ENCODE measurements at places on chromosomes 16 and 17.

- DNase-seq, result no peak
Observed at GRCh38 chr17:39097537-39097936, 53.9 kb downstream of the PLXDC1 start.

DNA sequence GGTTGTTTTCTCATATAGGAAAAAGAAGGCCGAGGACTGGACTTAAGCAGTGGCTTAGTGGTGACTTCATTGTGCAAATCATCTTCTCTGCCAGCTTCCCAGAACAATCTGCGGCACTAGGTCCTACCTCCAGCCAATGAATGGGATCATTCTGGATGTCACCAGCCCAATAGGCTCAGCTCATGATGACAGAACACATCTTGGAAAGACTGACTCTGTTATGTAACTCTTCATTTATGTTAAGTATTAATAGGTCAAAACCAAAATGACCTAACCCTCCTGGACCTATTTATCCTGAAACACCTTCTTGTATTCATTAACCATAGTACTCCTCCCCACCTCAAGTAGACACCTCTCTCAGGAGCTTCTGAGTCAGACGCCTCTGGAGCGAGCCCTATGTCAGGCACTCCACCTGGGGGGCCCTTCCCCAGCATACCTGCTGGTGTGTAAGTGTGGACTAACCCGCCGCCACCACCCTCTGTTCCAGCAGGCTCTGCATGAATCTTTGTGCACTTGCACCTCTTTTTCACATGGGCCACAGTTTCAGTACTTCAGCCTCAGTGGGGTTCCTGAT, 7.2 kb downstream of the ARL2BP start:
- DNase-seq, result no peak

- DNase-seq, result no peak
Observed at GRCh38 chr17:72587773-72588511, 467.1 kb downstream of the SOX9 start.

DNA sequence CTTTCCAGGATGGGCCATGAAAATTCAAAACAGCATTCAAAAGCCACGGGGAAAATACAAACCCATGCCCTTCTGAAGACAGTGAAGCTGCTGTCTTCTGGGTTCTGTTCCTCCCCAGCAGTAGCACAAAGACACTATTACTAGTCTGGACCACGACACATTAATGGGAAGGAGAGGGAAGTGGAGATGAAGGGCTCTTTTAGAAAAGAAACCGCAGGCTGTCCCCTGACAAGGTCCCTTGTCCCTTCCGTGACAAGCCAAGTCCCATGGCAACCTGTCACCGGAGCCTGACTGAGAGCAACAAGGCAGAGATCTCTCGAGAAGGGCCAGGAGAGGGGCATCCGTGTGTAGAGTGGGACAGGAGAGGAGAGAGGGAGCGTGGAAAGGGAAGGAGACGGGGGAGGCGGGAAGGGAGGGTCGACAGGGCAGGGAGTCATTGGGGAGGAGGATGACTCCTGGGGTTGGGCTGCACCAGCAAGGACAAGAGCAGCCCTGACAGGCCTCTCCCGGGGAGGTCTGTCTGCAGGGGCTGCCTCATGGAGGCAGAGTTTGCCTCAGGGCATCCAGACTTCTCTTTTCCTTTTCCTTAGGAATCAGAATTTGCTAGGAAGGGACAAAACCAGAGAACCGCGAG, 436.2 kb downstream of the SLC39A11 start:
- DNase-seq, result no peak

DNA sequence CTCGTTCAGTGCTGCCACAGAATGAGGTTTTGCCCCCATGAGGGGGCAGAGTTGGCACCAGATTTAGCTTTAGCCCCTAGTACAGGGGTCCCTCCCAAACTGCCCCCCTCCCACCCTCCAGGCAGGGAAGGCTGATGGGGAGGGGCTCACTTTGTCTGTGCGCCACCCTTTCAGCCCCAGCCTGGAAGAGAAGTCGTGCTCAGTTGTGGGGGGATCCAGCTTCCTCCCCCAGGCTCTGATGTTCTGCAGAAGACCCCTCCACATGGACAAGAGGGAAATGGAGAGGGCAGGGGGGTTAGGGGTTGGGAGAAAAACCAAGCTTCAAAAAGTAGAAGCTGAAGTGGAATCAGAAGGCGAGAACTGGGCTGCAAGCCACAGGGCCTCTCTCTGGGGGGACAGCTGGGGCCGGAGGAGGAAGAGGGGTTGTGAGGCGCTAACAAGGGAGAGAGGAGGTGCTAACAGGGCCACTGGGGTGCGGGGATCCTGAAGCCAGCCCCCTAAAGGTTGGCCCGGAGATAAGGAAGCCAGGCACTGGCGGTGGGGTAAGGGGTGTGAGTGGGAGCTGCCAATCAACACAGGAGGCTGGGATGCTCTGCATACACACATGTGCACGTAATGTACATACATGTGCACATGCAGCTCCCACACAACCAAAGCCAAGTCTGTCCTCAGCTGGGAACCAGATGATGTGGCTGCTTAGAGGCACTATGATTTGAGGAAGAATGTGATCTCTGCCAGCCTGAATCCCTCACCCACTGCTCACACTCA, 7.0 kb upstream of the TMEM92 start:
- DNase-seq, result no peak

GRCh38 chr16:13958474-13958873, 38.5 kb downstream of the ERCC4 start:
- DNase-seq, result no peak

DNA sequence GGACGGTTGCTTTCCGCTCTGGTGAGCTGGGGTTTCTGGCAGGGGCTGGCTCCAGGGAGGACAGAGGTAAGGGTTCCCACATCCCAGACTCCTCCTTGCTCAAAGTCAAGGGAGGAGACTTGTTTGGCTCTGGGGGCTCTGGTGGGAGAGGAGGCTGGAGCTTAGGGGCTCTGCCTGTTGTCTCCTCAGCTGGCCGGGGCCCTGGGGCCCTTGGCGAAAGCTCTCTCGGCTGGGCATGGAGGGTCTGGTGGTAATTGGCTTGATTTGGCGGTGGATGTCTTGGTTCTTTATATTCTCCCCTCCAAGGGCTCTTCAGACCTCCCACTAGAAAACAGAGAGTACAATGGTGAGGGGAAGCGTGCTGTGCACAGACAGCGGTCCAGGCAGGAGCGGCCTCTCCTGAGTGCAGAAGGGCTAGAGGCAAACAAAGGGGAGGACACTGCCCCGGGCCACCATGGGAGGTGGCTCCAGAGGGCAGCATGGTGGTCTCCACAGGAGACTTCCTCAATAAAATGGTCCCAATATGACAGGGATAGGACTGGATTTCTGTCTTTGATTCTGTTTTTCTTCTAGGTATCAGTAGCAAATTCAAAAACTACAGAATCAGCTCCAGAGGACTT, 5.7 kb upstream of the SPATA32 start:
- no peak for DNase-seq

GRCh38 chr16:49638673-49639610, 217.0 kb downstream of the ZNF423 start:
- no peak for DNase-seq

DNA sequence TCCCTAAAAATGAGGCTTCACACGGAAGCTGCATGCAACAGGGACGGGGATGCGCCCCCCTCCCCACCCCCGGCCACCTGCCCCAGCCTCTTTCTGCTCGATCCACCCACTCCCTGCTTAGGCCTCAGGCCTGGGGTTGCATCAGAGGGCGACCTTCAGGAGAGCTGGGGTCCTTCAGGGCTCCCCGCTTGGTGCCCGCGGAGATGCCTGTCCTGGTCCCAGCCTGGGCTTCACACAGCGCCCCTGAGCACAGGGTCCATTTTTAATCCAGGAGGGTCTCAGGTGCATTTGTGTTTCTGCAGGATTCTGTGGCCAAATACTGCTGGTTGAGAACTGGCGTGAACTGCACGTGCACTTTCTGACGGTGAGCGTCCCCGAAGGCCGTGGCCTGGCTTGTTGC, 7.4 kb upstream of the APRT start:
- no peak for DNase-seq

GRCh38 chr17:64732336-64733006, 70.4 kb upstream of the SMURF2 start:
- no peak for DNase-seq

DNA sequence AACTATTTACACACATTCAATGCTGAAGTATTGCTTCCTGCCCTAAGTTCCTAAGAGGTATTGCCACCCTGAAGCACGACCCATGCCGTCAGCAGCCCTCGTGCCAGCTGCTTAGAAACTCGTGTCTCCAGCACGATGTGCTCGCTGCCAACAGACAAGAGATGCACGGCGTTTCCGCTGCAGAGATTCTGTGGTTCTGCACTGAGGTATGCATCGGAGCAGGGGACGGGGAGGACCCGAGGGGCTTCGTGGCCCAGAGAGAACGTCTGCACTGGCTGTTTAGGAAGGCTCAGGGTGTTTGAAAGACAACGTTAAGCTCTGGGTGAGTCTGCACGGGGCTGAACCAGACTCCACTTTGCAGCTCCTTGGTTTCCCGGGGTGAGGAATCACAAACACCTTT, 82.7 kb upstream of the CREBBP start:
- DNase-seq, result no peak

DNA sequence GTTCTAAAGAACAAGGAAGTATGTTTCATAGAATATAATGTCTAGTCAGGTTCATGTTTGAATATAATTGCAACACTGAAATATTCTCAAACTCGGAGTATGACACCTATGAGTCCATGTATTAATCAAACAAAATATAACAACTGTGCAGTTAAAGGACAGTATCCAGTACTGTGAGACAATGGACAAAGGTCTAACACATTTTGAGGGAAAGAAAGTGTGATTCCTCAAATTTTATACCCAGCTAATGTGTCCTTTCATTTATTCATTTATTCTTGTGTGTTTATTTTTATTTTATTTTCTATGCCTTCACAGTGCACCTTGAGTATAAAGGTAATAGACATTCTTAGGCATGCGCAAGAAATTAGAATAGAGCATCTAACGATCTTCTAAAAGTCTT, 401.0 kb upstream of the ZFHX3 start:
- no peak for DNase-seq

GRCh38 chr17:55895112-55895759, 144.4 kb downstream of the PCTP start:
- DNase-seq, result no peak
